ENCODE measurements at places on chromosomes 5 and 9. TPM values are rescaled to one million over a fixed set of nuclear protein-coding genes. Genes with fewer than 3 reads are reported as not detected.

Gene FBXO10
- total RNA-seq, result 28.2 TPM

Gene SPINK13
- total RNA-seq, result not detected

Gene PCDHA7
- 0.36 TPM for total RNA-seq

Gene NFX1
- total RNA-seq, result 14.6 TPM

Gene APBA1
- 3.4 TPM for total RNA-seq

Gene PKN3
- 16.1 TPM for total RNA-seq

Gene NR4A3
- 0.26 TPM for total RNA-seq

Gene DND1
- 1.1 TPM for total RNA-seq

Gene FCN1
- not detected for total RNA-seq

Gene CYLC2
- total RNA-seq, result not detected

Gene CCDC69
- 0.03 TPM for total RNA-seq

Gene SMAD5
- 102 TPM for total RNA-seq

Gene CTNND2
- total RNA-seq, result 13.9 TPM

Gene TPRN
- 3.4 TPM for total RNA-seq

Gene RMRP
- 1,307 TPM for total RNA-seq

Gene ELAVL2
- total RNA-seq, result 21.1 TPM

Gene ARL14EPL
- total RNA-seq, result not detected

Gene RGS7BP
- 1.4 TPM for total RNA-seq

Gene FOCAD
- total RNA-seq, result 92.9 TPM

Gene AGTPBP1
- 81.5 TPM for total RNA-seq

Gene OR2S2
- total RNA-seq, result not detected

Gene SPATA31A3
- not detected for total RNA-seq

Gene SLC36A2
- total RNA-seq, result not detected

Gene PLPP7
- 11.5 TPM for total RNA-seq

Gene TLE1
- total RNA-seq, result 54.7 TPM

Gene IFNA8
- total RNA-seq, result not detected

Gene PTGES
- 2.9 TPM for total RNA-seq

Gene CLK4
- total RNA-seq, result 20.3 TPM

Gene CBY3
- total RNA-seq, result not detected

Gene ARAP3
- total RNA-seq, result 17.0 TPM

Gene ZCCHC9
- 41.3 TPM for total RNA-seq

Gene RASGEF1C
- 1.7 TPM for total RNA-seq

Gene SLC24A2
- total RNA-seq, result 0.43 TPM

Gene GPR107
- total RNA-seq, result 33.8 TPM

Gene GARIN3
- total RNA-seq, result not detected

Gene ACSL6
- not detected for total RNA-seq

Gene PCA3
- 0.30 TPM for total RNA-seq

Gene RFESD
- 3.6 TPM for total RNA-seq

Gene MEGF10
- total RNA-seq, result 1.3 TPM

Gene C5orf52
- not detected for total RNA-seq

Gene C5orf58
- not detected for total RNA-seq

Gene CER1
- not detected for total RNA-seq

Gene PPP6C
- total RNA-seq, result 41.7 TPM

Gene PTGDS
- not detected for total RNA-seq

Gene CCDC171
- total RNA-seq, result 6.1 TPM

Gene ENHO
- total RNA-seq, result 21.3 TPM

Gene ANKDD1B
- 0.60 TPM for total RNA-seq

Gene RANBP3L
- not detected for total RNA-seq

Gene EXD3
- 25.1 TPM for total RNA-seq

Gene SLC1A3
- 8.5 TPM for total RNA-seq

Gene GALT
- total RNA-seq, result 32.1 TPM

Data from neural progenitor cell (in vitro differentiated cells).